Activated T-cell treated with anti-CD3 and anti-CD28 coated beads, Interleukin-2, amount 50 U/mL, for 72 hours (primary cell): ENCODE measurements at places on chromosomes 16 and 17. TPM values are rescaled to one million over a fixed set of nuclear protein-coding genes. Genes with fewer than 3 reads are reported as not detected.

DNA sequence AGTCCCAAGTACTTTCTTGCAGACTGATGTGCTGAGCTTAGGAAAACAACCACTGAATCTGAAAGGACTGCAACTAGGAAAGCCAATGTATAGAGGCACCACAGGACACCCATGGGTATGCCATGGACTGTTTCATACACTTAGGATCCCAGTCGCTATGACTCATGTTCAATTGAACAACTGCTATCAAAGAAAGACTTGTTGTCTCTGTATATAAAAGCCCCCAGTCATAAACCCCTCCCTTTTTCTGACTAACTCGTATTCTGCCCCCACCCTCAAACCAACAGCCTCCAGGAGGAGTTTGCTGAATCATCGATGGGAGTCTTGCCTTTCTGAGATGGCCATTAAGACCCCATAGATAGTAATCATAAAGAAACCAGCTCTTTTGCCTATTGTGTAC is 205.4 kb downstream of the ANKFN1 start:
- peaks cover 5% of the 10 kb centered on the region for H3K27me3 ChIP-seq
- H3K27ac ChIP-seq = no peak overlapping the region
- no peak for DNase-seq
- H3K4me1 ChIP-seq = no peaks in the 10 kb centered on the region

CRYBA1 gene
- not detected for total RNA-seq

DNA sequence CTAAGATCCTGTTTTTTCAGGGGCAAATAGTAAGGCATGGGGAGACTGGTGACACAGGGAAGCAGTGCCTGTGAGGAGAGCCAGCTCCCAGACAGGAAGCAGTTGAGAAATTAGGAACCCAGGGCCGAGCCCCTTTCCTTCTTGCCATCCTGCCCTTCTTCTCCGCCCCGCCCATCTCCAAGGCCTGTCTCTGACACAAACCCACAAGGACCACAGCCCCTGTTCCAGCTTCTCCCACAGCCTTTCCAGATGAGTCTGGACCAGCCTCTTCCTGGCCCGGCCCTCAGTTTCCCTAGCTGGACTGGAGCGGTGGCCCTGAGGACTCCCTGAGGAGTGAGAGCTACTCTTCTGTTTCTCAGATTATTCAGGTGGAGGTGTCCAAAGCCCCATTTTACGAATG is 9.9 kb downstream of the CCDC102A start:
- H3K36me3 ChIP-seq = no peaks in the 10 kb centered on the region
- H3K27me3 ChIP-seq = no peaks in the 10 kb centered on the region
- H3K4me3 ChIP-seq = no peak overlapping the region
- no peak overlapping the region for H3K27ac ChIP-seq
- peaks cover 22% of the 10 kb centered on the region for H3K4me1 ChIP-seq

OR4D2 gene
- total RNA-seq = not detected

KRTAP2-3 gene
- not detected for total RNA-seq
